ENCODE measurements at places on chromosomes 7 and 10.

DNA sequence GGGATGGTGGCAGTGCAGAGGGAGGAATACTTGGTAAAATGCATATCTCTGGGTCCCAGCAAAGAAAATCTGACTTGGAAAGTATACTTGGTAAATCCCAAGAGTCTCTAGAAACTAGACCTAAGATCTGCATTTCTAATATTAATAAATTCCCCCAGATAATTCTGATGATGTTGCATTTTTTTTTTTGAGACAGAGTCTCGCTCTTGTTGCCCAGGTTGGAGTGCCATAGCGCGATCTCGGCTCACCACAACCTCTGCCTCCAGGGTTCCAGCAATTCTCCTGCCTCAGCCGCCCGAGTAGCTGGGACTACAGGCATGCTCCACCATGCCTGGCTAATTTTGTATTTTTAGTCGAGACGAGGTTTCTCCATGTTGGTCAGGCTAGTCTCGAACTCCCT lies 97.9 kb upstream of the ANK3 start:
- no peak for DNase-seq

- no peak for DNase-seq
Observed at GRCh38 chr10:69385454-69386350, 31.0 kb downstream of the TACR2 start.

DNA sequence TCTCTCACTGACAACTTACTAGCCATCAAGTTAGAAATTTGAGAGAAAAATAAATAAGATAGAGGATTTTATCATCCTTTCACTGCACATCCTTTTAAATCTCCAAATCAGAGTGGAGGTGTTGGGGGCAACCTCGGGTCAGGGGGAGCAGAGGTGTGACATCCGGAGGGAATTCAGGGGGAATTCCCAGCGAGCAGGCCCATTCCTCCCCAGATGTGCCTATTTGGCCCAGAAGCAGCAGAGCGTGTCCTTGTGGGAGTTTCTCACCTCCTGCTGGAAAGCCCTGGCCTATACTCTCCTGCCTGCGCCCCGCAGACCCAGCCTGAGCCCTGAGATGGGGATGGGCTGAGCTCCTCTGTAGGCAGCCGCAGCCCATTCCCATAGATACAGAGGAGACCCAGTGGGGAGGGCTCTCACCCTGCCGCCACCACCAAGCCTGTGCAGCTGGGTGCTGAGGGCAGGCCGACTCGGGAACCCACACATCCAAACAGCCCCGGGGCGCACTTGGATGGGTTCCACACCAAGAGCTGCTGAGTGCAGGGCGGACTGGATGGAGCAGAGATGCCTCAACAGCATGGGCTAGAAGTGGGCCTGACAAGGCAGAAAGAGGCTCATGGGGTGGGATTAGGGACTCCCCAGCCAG lies 124.5 kb downstream of the CXCL12 start:
- no peak for DNase-seq

DNA sequence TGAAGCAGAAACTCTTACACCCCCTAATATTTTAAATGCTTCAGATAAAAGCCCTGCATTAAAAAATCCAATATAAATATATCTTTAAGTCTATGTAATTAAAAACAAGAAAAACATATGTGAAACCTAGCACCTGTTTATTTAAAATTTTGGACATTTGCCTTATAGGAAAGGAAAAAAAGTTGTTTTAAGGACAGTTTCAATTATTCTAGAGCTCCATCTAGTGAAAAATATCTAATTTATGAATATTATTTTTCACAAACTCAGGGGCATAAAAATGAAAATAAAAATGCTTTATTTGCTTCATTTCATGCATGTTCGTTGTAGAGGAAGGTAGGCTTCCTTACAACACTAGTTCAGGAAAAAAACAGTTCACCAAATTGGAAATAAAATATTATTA lies 26.1 kb downstream of the ENKUR start:
- DNase-seq: peak; percentile 29

- no peak for DNase-seq
Observed at GRCh38 chr10:24009736-24010135, 199.2 kb upstream of the KIAA1217 start.

- no peak for DNase-seq
Observed at GRCh38 chr10:70319183-70319582, 35.4 kb upstream of the NPFFR1 start.
